Fibroblast of the aortic adventitia (primary cell): ENCODE measurements at places on chromosomes 7 and 10. TPM values are rescaled to one million over a fixed set of nuclear protein-coding genes. Genes with fewer than 3 reads are reported as not detected.

Gene ANKRD30A
- total RNA-seq = not detected in 2 replicates

- no peak for DNase-seq
Observed at GRCh38 chr10:106920538-106920937, 244.0 kb downstream of the SORCS1 start.

Gene ASL
- 13.9 and 45.8 TPM in 2 replicates for total RNA-seq

DNA sequence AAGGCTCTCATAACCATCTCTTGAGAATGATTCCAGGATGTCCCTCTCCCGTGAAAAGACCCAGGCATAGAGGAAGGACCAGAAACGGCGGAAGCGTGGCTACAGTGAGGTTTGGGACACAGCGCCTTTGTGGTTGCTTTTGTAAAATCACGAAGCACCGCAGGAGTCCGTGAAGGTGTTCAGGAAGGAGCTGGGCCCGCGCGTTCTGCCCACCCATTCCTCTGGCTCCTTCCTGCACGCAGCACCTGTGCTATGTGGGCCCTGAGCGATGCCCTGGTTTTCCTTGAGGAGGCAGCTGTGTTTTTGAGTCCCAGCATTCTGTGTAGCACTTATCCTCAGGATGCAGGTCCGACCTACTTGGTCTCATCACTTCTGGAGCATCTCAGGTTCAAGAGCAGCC, 112.8 kb downstream of the TRRAP start:
- DNase-seq = no peak

- DNase-seq = no peak
Observed at GRCh38 chr7:24227603-24228359, 56.2 kb upstream of the NPY start.

Gene GPR158
- total RNA-seq = 0.18 and 0.49 TPM in 2 replicates

DNA sequence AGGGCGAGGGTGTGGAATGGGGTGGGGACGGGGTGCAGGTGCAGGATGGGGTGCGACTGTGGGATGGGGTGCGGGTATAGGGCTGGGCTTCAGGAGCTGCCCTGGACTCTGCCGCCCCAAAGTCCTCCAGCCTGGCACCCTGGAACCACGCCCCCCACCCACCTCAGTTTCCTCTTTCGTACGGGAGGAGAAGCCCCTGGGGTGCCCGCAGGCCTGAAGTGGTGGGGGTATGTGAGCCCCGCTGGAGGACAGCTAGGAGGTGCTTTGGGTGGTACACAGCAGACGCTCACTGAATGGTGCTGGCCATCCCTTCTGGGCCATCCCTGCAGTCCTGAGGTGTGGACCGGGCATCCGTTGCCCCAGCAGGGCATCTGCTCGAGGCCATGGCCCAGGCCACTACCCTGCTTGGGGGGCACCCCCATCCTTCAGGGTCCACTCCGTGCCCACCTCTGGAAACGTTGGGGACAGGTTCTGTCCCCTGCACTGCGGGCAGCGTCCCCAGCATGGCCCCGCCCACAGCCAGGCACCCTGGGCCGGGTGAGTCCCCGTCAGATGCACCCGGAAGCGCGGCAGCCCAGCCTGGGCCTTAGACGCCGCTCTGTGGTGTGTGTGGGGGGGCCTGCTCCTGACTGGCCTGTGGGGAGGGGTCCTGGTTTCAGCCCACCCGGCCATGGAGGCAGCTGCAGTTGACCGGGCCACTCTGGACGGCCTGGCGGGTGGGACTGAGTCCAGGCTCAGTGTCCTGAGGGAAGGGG, 41.6 kb downstream of the UNCX start:
- no peak for DNase-seq

DNA sequence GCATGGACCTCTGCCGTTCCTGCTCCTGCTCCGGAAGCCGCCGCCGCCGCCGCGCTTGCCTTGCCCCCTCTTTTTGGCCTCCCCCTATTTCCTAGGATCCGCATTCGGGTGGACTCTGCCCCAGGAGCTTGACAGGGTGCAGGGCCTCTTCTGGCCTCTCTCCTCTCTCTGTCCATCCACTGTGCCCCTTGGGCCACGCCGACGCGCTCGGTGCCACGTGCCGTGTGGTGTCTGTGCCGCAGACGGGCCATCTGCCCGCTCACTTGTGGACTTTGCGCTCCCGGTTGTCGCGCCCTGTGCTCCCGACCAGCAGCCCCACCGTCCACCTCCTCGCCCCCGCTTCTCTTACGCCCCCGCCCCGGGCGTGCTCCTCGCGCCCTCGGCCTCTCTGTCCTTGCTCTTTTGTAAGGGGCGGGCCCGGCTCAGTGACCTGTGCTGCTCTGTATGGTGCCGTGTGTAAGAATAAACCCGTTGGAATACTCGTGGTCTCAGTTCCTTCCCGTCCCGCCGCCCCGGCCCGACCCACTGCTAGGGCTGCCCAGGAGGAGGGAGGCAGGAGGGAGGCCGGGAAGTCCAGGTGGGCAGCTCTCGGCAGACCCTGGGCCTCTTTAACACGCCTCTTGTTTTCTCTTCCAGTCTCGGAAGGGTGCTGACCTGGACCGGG, 37.0 kb downstream of the AGAP3 start:
- no peak for DNase-seq

DNA sequence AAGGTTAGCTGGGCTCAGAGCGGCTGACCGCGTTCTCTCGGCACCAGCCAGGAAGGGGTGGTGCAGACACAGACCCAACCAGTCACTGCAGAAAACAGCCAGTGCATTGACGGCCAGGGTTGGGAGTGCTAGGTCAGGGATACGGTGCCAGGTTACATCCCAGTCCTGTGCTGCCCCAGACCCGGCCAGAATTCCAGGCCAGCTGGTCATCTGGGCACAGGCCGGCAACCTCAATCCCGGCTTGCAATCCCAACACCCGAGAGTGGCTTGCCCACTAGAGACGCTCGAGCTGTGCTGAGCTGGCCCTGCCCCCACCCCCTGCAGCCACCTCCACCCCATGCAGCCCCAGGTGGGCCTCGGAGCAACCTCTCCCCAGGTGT, 3.8 kb downstream of the PRAP1 start:
- DNase-seq = no peak

GRCh38 chr10:52652431-52653262, 119.9 kb downstream of the MBL2 start:
- no peak for DNase-seq

Gene GALNT17
- 0.18 TPM in 1 of 2 replicates, not detected in the other for total RNA-seq

Gene FKBP6
- total RNA-seq = not detected in 2 replicates

DNA sequence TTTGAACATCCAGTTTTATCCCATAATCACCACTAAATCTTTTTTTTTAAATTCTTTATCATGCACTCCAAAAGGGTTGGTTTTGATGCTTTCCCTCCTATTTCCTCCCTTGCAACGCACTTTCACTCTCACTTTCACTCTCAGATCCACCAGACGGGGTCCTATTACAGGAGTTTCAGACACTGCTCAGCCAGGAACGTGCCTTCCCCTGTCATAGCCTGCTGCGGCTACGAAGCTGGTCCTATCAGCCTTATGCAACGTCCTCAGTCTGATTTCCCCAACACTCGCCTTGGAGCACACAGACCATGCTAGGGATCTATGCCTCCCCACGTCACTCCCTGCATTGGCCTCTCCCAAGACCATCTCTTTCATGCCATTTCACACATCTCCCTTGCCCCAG, 23.4 kb downstream of the ZPBP start:
- peak; percentile 28 for DNase-seq

Gene GDF10
- total RNA-seq = 11.1 TPM in 1 of 2 replicates, not detected in the other

- no peak for DNase-seq
Observed at GRCh38 chr7:137839903-137840779, 6.6 kb downstream of the DGKI start.

GRCh38 chr10:101839416-101840063, 4.1 kb downstream of the KCNIP2 start:
- DNase-seq = no peak

GRCh38 chr10:28981007-28981406, 303.7 kb downstream of the BAMBI start:
- DNase-seq = no peak

- peak; percentile 44 for DNase-seq
Observed at GRCh38 chr7:106345421-106346166, 60.8 kb upstream of the NAMPT start.

DNA sequence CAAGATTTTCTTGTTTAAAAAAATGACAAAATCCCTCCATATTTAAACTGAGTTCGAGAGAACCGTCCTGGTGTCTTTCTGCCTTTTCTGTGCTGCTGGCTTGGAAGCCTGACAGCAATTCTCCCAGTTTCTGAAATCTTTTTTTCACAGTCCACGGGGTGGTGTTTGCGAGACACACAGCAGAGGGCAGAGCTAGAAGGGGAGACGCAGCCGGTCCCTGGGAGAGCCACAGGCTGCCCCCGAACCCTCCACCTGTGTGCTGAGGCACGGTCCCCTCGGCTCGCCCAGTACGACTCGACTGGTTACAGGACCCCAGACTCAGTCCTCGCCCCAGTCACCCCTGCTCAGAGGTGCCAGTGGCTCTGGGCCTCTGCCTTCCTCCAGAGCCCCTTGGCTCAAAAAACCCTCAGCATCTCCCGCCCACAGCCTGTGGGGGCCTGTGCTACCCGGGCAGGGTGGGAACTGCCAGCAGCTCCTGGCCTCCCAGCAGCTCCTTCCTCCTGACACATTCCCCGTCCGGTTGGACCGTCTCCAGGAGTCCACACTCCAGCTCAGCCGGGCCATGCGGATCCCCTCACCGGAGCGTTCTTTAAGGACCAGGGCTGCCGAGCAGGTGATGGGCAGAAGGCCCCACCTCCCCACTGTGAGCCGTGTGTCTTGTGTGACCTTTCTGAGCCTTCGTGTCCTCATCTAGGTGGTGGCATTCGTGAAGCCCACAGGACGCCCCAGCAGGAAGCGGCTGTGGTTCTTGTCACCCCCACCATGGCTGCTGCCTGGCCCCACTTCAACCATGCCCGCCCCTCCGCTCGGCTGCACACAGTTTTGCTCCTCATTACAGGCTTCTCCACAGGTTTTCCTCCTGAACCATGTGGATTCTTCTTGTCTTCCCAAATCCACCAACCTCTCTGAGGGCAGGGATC, 52.3 kb upstream of the EN2 start:
- DNase-seq = peak; percentile 22

DNA sequence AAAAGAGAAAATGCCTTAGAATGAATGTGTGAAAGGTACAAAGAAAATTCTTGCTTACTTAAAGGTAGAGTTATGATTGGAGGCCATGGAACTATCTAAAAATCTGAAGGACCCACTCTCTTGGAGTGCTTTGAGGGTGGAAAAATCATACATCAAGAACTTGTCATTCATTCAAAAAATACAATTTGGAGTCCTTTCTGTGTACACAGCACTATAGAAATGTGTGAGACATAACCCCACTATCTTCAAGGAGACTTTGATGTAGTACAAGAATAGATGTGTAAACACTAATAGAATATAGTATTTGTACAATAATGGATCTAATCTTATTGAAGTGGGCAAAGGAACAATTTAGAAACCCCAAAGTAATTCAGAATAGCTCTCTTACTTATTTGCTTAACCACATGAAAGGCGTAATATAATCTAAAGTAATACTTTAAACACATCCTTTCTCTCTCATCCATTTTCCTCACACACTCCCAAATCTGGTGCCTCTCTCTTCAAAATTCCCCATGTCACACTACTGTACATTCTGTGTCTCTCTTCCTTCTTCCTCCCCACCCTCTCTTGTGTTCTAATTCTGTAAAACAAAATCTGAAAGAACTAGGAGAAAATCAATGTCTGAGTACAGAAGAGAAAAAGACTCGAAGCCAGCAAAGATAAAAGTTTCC, 166.7 kb downstream of the DNAJB9 start:
- no peak for DNase-seq

DNA sequence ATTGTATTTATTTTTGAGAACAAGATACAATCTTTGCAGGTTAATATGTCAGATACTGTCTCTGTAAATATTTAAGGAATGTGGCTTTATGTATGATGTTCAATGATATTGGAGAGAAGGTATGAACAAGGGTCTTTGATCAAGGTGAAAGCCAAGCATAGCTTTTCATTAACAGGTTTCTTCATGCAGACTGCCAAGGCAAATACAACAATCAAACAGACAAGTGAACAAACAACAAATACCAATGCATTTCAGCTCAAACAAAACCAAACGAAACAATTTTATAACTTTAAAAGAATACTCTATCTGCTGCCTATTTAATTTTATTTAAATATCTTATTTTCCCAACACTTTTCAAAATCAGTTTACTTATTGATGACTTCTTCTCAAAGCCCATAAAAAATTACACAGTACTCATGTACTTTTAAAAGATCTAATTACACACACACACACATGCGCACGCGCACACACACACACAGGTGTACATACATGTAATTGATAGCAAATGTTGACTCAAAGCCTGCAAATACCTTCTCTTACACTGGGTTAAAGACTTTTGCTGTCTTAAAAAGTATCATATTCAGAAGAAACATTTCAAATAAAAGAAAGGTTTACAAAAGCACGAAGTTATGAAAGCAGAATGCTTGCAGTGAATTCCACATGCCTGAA, 201.1 kb upstream of the CCDC6 start:
- DNase-seq = no peak

Gene CCL24
- total RNA-seq = not detected in 2 replicates

- no peak for DNase-seq
Observed at GRCh38 chr10:87764072-87764934, 53.7 kb downstream of the ATAD1 start.

DNA sequence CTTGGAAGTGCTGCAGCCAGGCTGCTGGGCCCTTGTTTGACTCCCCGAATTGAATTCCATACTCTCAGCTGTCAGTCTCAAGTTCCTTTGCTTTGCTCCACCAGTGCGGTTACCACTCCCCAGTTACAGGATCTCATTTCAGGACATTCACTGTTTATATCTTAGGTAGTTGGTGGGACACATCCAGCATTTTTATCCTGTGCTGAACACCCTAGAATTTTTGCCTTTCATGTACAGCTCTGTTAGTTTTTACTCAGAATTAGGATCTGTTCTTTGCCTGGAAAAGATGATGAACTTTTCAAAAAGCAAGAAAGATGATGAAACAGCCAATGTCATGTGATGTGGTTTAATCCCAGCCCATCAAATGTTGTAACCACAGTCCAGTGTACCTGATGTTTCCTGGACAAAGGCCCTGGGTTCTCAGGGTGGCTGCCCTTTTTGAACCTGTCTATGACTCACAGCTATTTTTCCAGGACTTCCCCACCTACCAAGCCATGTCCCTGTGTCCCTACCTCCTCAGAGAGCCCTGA, 149.7 kb downstream of the NOC3L start:
- peak; percentile 59 for DNase-seq

Gene FAM107B
- 4.8 and 22.7 TPM in 2 replicates for total RNA-seq

DNA sequence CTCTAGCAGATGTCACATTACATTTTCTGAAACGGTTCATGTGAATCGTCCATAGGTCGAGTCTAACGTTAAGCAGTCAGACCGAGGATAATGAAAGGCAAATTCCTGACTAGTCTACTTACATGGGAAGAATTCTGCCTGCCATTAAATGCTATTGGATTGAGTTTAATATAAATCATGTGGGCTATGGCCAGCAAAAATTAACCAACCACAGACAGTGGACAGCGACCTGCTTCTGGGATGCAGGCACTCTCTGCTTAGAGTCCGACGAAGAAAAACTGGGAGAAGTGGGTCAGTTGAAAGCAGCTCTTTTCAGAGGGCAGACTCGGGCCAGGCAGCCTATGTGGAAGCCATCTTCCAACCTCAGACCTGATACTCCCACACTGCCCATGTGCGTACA, 16.6 kb downstream of the PIP4K2A start:
- no peak for DNase-seq
